ENCODE measurements at places on chromosomes 1 and 21.

DNA sequence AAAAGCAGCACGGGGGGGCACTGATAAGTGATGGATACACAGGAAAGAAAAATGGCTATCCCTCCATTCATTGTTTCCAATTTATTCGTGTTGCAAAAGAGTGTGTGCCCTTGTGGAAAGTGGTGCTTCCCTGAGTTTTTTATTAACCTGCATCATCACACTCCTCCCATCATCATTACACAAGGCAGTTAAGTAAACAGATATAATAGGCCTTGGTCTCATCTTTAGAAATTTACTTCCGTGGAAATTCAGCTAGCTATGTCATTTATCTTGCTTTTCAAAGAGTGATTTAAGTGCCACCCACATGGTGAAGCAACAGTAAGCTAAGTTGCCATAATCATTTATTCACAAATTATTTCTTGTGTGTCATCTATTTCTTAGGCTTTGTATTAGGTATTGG lies 473.3 kb downstream of the NEGR1 start:
- no peak for DNase-seq

GRCh38 chr1:3899754-3900149 lies 320 bp downstream of the C1orf174 start:
- no peak for DNase-seq

GRCh38 chr1:114926607-114927006 lies 71.9 kb downstream of the SYCP1 start:
- no peak for DNase-seq

GRCh38 chr1:29465755-29466154 lies 229.4 kb downstream of the PTPRU start:
- no peak for DNase-seq

GRCh38 chr1:211947396-211948295 lies 87.7 kb downstream of the INTS7 start:
- no peak for DNase-seq

GRCh38 chr1:20589331-20590278 lies 708 bp downstream of the CDA start:
- DNase-seq = no peak

Measured in D721Med (cell line).